ENCODE measurements at places on chromosomes 5 and 9.

GRCh38 chr5:174755106-174755505 lies 30.7 kb downstream of the MSX2 start:
- DNase-seq: no peak

- DNase-seq: no peak
Measured at GRCh38 chr5:167309941-167310517, 981.4 kb upstream of the WWC1 start.

GRCh38 chr5:163436515-163436914 lies 880 bp upstream of the CCNG1 start:
- DNase-seq: no peak

GRCh38 chr5:79269733-79270166 lies 33.8 kb downstream of the JMY start:
- DNase-seq: no peak

GRCh38 chr9:136668983-136669790 lies 6.5 kb downstream of the EGFL7 start:
- no peak for DNase-seq

Data from activated CD4-positive, alpha-beta T cell treated with anti-CD3 and anti-CD28 coated beads for 24 hours (primary cell).